ENCODE measurements at places on chromosomes 4 and X.

GRCh38 chr4:145679991-145680455 lies at the start of gene C4orf51:
Gene C4orf51 (plus strand): TSS chr4:145680146. CDS start chr4:145680204, 58 bp downstream.
- no peak for DNase-seq

GRCh38 chrX:138229718-138230117 lies 481.8 kb downstream of the FGF13 start:
- DNase-seq: no peak

GRCh38 chrX:47068720-47069119 lies 9.5 kb upstream of the RGN start:
- DNase-seq: no peak

- no peak for DNase-seq
Measured at GRCh38 chr4:175622887-175623286, 189.2 kb downstream of the GPM6A start.

DNA sequence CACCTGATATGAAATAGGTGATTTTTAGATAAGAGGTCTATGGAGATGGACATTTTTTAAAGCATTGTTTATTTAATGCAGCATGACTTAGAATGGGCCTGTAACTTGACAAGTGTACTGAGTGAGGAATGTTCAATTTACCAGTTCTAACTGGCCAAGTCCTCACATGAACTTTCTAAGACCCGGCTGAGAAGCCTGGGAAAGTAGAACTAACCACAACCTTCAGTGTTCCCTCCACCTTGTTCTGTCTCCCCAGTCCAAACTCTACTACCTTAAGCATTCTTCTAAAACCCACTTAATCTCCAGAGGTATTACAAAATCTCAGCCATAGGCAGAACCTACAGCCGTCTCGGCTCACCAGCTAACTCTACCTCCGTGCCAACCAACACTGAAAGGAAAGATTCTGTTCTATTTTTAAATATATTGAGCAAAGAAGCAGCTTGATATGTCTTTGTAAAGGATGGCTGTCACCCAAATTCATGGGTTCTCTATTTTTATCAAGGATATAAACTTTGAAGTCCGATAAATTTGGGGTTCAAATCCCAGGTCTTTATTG lies 6.8 kb downstream of the PPARGC1A start:
- DNase-seq: no peak

- no peak for DNase-seq
Measured at GRCh38 chr4:129146639-129147038, 50.7 kb downstream of the C4orf33 start.

- no peak for DNase-seq
Measured at GRCh38 chr4:108247387-108248049, 78.8 kb upstream of the LEF1 start.

DNA sequence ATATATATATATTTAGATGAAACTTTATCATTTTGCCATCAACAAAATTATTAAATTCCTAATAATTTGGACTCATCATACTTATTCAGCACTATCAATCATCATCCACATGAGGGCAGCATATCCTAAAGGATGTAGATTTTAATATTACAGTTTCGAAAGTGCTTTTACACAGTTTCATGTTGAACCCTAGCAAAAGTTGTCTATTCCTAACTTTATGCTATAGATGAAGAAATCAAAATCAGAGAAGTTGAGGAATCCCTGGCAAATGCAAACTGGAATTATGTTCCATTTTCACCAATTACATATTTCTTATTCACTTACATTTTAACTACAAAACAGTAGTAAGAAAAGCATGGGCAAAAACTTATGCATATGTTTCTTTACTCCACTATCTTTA lies 36.6 kb upstream of the UGT2A1 start:
- DNase-seq: no peak

Data from stimulated activated CD8-positive, alpha-beta memory T cell treated with anti-CD3 and anti-CD28 coated beads, Interleukin-2, amount 100 ng/mL, for 48 hours (primary cell).